Osteocyte (in vitro differentiated cells): ENCODE measurements at places on chromosomes 6 and 20. TPM values are rescaled to one million over a fixed set of nuclear protein-coding genes. Genes with fewer than 3 reads are reported as not detected.
A peak's percentile ranks its signal among the peaks of the same experiment; 100 is the strongest.

The BPIFB1 gene
- total RNA-seq = not detected in 2 replicates

The SULF2 gene
- total RNA-seq = 39.1 and 40.4 TPM in 2 replicates

The ZBTB46 gene
- 20.5 and 20.9 TPM in 2 replicates for total RNA-seq

- no peaks in the 10 kb centered on the region for H3K4me1 ChIP-seq
- peaks cover 7% of the 10 kb centered on the region for H3K27me3 ChIP-seq
- H3K27ac ChIP-seq = no peak overlapping the region
- H3K4me3 ChIP-seq = no peak overlapping the region
These were observed 5.6 kb upstream of the PHACTR3 start for GRCh38 chr20:59598625-59599310.

DNA sequence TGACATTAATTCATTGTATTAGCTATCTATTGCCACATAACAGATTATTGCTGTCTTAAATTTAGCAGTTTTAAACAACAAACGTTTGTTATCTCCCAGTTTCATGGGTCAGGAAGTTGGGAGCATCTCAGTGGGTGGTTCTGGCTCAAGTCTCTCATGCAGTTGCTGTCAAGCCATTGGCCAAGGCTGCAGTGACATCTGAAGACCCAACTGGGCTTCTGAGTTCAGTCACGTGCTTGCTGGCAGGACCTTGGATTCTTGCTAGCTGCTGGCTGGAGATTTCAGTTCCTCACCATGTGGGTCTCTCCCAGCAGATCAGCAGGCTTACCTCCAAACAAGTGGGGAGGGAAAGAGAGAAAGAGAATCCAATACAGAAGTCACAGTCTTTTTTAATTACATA is 152.6 kb upstream of the EXOC2 start:
- H3K4me1 ChIP-seq = peaks cover 9% of the 10 kb centered on the region
- H3K4me3 ChIP-seq = no peak overlapping the region
- no peak overlapping the region for H3K27ac ChIP-seq

- peaks cover 2% of the 10 kb centered on the region for H3K27me3 ChIP-seq
- H3K4me3 ChIP-seq = no peak overlapping the region
- H3K27ac ChIP-seq = no peak overlapping the region
These were observed 21.5 kb upstream of the TMEM244 start for GRCh38 chr6:129882510-129883023.

GRCh38 chr20:56590888-56591287 is 38.2 kb upstream of the TFAP2C start:
- no peak overlapping the region for H3K4me3 ChIP-seq
- no peak overlapping the region for H3K27ac ChIP-seq
- no peaks in the 10 kb centered on the region for H3K4me1 ChIP-seq
- no peak for DNase-seq
- H3K27me3 ChIP-seq = peaks cover 17% of the 10 kb centered on the region
- H3K36me3 ChIP-seq = no peaks in the 10 kb centered on the region

GRCh38 chr6:11598687-11599086 is 61.1 kb downstream of the TMEM170B start:
- no peak for DNase-seq
- peaks cover 11% of the 10 kb centered on the region for H3K4me1 ChIP-seq
- H3K4me3 ChIP-seq = no peak overlapping the region
- no peak overlapping the region for H3K27ac ChIP-seq
- H3K27me3 ChIP-seq = no peaks in the 10 kb centered on the region

- H3K4me1 ChIP-seq = peaks cover 29% of the 10 kb centered on the region
- no peak overlapping the region for H3K27ac ChIP-seq
- no peaks in the 10 kb centered on the region for H3K27me3 ChIP-seq
- no peaks in the 10 kb centered on the region for H3K36me3 ChIP-seq
- H3K4me3 ChIP-seq = no peak overlapping the region
These were observed 13.4 kb upstream of the FAM50B start for GRCh38 chr6:3835785-3836184.

DNA sequence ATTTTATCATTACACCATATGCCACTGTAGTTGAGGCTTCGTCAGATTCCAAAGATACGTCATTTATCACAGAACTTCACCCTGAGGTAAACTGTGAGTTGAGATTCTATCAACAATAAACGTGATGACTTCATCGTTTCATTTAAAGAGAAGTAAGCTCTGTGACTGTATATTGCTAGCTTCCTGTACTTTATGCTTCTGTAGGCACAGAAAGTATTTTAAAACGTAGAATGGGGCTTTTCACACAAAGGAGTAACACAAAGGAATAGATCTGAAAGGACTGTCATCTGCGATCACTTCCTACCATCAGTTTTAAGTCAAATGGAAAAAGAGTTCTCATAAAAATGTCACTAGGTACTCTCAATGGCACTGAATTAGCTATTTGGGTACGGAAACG is 234.4 kb upstream of the MCHR2 start:
- H3K4me1 ChIP-seq = peaks cover 47% of the 10 kb centered on the region
- H3K27ac ChIP-seq = peak overlapping the region; percentile 93

- peaks cover 17% of the 10 kb centered on the region for H3K4me1 ChIP-seq
- H3K27ac ChIP-seq = no peak overlapping the region
- DNase-seq = no peak
- H3K36me3 ChIP-seq = peaks cover 18% of the 10 kb centered on the region
These were observed 48.0 kb downstream of the CDC5L start for GRCh38 chr6:44435500-44435899.

- H3K36me3 ChIP-seq = peaks cover 8% of the 10 kb centered on the region
- no peak for DNase-seq
- H3K27ac ChIP-seq = no peak overlapping the region
- H3K4me3 ChIP-seq = no peak overlapping the region
- no peaks in the 10 kb centered on the region for H3K27me3 ChIP-seq
These were observed 155.0 kb downstream of the RNGTT start for GRCh38 chr6:88808381-88808780.

- H3K4me1 ChIP-seq = peaks cover 6% of the 10 kb centered on the region
- no peak overlapping the region for H3K27ac ChIP-seq
- DNase-seq = no peak
- H3K27me3 ChIP-seq = no peaks in the 10 kb centered on the region
- H3K4me3 ChIP-seq = no peak overlapping the region
These were observed 183.6 kb downstream of the CLIC5 start for GRCh38 chr6:45832063-45832462.

DNA sequence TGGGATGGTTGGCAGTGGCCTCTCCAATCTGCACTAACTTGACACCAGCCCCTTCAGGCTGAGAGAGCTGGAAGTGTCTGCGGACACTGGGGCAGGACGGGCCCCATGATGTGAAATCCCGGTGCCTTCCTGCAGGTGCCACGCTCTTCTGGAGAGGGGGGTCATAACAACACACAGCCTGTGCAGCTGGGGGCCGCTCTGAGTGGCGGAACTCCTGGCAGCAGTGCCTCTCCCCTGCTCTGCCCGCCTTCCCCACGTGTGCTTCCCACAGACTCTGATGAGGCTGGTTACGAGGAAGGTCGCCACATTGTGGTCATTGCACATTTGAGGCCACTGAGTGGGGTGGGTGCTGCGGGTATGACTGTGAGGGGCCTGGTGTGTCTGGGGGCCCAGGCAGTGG is 145.2 kb downstream of the DTNBP1 start:
- no peaks in the 10 kb centered on the region for H3K27me3 ChIP-seq
- peaks cover 48% of the 10 kb centered on the region for H3K36me3 ChIP-seq
- no peak for DNase-seq
- H3K27ac ChIP-seq = no peak overlapping the region

DNA sequence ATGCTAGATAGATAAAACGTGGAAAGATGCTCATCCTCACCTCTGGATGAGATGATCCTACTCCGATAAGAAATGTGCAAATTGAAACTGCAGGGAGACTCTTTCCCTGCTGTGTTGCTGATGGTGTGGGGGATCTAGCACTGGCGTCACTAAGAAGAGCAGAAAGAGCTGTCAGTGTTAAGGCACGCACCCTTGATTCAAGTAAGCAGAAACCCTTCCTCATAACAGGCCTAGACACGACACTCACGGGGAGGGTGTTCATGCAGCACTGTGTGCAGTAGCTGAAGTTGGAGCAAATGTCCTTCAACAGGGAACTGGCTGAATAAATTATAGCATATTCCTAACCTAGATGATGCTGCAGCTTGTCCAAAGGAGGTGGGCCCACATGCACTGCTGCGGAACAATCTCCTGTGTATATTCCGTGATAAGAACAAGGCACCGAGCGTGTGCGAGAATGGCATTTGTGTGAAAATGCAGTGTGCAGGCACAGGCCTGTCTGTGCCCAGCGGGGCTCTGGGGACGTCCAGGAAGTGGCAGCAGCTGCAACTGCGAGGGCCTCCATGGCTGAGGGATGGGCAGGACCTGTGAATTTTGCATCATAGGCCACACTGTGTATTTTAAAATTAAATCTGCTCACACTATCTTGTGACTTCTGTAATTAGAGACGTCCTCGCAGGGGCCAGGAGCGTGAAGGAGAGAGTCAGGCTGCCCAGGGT is 64.0 kb downstream of the TCP11 start:
- no peak overlapping the region for H3K4me3 ChIP-seq
- no peak for DNase-seq
- peaks cover 10% of the 10 kb centered on the region for H3K4me1 ChIP-seq
- H3K36me3 ChIP-seq = peaks cover 21% of the 10 kb centered on the region
- no peak overlapping the region for H3K27ac ChIP-seq

- no peaks in the 10 kb centered on the region for H3K27me3 ChIP-seq
- no peak overlapping the region for H3K4me3 ChIP-seq
- no peak overlapping the region for H3K27ac ChIP-seq
- H3K4me1 ChIP-seq = peaks cover 1% of the 10 kb centered on the region
- no peak for DNase-seq
These were observed 98.9 kb downstream of the TBC1D32 start for GRCh38 chr6:121235386-121235785.
